Choroid plexus epithelial cell (primary cell): ENCODE measurements at places on chromosomes 1 and 21.

DNA sequence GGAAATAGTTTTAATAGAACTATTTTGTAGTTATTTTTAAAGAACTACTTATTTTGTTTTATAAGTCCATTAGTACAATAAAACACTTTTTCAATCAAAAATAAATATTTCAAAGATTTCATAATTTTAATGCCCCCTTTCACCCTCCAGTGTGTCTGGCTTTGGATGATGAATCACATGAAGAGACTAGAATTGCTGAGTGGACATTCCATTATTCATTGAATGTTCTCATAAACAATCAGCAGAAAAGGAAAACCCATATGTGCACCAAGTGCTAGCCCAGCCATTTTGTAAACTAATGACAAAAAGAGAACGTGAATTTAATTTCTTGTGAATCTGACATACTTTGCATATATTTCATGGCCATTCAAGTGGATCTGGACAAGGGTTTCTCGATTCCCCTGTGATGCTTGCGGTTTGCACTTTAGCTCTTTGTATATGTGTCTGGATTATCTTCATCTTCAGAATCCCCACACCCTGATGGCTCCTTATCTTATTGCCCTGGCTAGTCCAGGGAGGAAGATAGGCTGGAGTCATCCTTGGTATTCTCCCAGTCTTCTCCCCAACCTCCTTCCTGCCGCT is 20.7 kb upstream of the CHIA start:
- no peak for DNase-seq

GRCh38 chr1:229815076-229815475 is 189.0 kb downstream of the URB2 start:
- DNase-seq, result no peak

DNA sequence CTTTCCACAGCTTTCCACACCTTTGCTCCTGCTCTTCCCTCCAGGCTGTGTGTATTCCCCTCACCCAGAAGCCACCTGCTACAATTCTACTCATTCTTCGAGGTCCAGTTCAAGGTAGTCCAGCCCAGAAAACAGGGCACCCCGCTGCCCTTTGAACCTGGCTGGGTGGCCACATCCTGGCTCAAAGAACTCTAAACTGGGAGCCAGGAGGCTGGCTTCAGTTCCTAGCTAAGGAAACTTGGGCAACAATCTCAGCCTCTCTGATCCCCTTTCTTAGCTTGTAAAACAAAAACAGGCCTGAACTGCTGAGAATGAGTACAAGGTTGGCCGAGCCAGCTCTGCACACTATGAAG is 4.7 kb downstream of the EDN2 start:
- no peak for DNase-seq

DNA sequence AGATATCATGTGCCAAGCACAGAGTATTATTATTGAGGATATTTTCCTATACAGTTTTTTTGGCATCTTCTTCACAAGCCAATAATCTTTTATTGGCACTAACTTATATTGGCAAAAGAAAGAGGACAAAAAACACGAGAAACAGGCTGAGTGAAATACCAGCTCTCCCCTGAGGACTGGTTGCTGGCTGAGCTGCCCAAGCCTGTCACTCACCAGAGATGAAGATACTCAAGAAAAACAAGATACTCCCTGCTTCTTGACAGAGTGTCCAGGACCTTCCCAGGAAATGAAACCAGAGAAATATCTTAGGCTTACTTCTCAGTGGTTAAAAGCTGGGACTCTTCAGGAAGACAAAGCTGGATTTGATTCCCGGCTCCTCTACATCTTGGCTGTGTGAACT is 35.9 kb upstream of the ATP1B1 start:
- no peak for DNase-seq

DNA sequence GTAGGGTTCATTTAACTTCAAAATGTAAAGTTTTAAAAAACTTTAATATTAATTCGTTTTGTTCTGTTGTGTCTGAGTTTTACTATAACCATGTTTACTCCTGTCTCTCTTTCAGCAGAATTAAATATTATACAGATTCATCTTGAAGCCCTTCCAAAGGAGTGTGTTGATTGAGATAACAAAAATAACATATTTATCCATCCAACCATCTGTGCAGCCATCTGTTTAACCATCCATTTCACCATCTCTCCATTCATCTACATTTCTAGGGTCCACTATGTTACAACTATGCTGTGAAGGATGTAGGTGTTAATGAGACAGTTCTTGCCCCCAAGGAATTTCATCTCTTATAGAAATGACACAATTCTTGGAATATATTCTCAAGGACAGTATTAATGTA is 36.0 kb upstream of the GNG12 start:
- no peak for DNase-seq

- no peak for DNase-seq
Measured at GRCh38 chr21:42657676-42658319, 4.4 kb downstream of the PDE9A start.

GRCh38 chr1:163668472-163668871 is 346.7 kb downstream of the NUF2 start:
- DNase-seq, result no peak

DNA sequence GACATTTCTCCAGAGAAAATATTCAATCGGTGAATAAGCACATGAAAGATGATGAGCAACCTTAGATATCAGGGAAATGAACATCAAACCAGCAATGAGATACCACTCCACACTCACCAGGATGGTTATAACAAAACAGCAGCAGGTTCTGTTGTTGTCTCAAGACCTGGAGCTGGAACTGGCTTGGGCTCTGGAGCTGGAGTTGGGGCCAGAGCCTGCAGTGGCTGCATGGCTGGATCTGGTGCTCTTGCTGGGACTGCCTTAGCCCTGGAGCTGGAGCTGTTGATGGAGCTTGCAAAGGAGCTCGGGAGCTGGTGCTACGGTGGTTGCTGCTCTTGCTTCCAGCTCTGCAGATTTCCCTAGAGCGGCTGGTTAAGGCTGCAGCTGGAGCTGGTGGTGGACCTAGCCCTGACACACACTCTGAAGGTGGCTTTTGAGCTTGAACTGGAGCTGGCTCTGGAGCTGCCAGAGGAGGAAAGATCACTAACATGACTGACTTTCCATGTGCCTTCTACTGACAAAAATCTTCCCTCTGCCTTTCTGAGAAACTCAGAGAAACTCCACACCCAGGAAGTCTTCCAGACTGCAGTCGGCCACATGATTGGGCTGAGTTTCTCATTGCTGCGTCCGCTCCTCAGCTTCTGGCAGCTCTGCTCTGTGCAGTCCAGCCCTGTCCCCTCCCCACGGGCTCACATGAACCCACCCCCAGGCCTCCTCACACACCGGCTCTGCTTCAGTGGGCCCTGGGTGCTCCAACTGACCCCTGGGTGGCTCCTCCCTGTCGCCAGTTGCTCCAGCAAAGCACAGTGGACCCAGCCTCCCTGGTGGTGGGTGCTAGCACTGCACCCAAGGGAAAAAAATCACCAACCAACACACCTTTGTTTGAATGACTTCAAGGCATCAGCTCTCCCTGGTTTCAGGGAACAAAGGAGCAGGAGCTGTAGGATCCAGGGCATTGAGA is 139.1 kb upstream of the FMN2 start:
- peak; percentile 3 for DNase-seq
